ENCODE measurements at places on chromosomes 6 and 20.

DNA sequence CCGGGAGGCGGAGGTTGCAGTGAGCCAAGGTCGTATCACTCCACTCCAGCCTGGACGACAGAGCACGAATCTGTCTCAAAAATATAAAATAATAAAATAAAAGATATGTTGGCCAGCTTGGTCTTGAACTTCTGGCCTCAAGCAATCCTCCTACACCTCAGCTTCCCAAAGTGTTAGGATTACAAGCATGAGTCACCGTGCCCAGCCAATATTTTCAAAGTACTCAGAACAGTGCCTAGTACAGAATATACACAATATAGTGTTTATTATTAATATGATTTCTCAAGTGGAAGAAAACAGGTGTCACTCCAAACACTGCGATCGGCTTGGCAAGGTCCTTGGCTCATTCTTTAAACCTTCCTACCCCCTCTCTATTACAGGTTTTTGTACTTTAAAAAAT, 3.1 kb downstream of the FAM210B start:
- no peak for DNase-seq

GRCh38 chr6:44603044-44603686, 215.7 kb downstream of the CDC5L start:
- no peak for DNase-seq

DNA sequence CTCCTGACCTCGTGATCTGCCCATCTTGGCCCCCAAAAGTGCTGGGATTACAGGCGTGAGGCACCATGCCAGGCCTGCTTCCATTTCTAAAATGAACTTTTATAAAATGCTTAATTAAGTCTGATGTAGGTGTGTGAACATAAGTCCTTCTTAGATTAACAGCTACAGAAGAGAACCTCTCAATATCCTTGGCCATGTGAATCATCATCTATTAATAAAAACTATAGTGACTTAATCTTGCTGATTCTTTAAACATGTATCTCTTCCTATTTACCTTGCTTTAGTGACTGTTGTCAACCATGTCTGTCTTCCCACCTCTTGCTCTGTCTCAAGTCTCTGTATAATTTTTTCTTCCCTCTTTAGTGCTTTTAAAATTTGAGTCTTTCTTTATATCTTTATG, 127.1 kb downstream of the JARID2 start:
- no peak for DNase-seq

GRCh38 chr20:58179432-58180099, 48.9 kb downstream of the ANKRD60 start:
- DNase-seq, result peak; percentile 35

- no peak for DNase-seq
Measured at GRCh38 chr6:160462551-160463109, 114.5 kb downstream of the SLC22A3 start.

DNA sequence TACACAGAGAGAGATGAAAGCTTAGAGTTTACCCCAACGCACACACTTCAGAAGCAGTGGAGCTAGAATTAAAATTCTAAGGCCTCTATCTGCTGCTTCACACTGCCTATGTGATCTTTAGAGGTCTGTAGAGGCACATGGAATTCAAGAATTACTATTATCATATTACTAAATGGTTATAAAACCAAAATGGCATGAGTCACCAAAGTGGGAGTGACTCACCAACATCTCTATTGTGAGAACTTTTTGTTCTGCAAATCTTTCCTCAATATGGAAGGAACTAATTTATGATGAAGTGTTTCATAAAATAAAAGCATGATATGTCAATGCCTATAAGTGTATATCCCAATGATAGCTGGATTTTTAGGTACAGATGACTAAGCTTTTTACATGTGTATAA, 28.5 kb upstream of the TMEM244 start:
- DNase-seq, result no peak

GRCh38 chr6:89585154-89585553, 53.4 kb downstream of the LYRM2 start:
- DNase-seq, result no peak

DNA sequence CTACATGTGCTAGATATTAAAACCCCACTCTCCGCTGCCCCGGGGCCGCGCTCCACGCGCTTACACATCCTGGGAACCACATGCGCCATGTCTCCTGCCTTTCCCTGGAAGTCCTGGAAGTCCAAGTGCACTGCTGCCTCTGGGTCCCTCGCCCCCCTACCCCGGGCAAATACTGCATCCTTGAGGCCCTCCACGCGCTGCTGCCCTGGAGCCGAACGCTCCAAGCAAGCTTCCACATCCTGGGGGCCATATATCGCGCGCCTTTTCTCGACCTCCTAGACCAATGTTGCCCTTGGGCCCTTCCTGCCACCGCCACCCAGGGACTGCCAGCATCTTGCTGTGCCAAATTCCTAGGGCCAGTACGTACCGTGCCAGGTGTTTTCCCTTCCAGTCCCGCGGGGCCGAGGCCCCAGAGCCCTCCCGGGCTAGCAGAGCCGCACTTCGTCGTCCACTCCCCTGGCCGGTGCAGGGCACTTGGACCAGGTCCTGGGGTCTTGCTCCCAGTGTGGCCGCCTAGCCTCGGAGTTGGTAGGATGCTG, 779 bp upstream of the KCNG1 start:
- DNase-seq, result no peak

DNA sequence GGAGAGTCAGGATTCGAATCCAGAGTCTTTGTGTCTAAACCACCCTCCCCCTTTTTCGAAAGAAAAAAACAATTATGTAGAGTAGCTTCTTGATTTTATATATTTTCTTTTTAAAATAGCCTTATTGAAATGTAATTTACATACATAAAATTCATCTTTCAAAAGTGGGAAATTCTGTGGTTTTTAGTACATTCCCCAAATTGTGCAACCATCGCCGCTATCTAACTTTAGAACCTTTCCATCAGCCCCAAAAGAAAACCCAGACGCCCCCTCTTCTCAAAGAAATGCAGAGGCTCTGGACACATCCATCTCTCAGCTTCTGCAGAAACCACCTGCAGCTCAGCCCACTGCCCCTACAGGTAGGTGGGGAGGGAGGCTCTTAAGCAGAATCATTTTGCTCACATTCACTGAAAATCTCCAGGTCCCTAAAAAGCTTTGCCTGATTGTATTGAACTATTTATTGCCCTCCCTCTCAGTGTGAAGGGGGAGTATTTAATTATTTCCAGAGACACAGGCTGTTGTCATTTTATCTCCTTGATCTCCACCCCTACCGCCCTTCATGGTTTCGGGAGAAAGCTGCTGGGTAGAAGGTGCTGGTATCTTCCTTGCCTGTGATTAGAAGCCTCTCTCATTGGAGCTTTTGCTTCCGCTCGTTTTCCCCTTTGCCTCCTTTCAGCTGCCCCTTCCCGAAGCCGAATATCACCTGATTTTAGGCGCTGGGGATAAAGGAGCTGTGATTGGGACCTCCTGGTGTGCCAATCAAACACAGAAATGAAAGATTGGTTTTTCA, 68.7 kb upstream of the KCNG1 start:
- no peak for DNase-seq

- no peak for DNase-seq
Measured at GRCh38 chr6:106162921-106163320, 76.8 kb downstream of the PRDM1 start.

GRCh38 chr20:51760905-51761546, 7.2 kb downstream of the ATP9A start:
- no peak for DNase-seq

DNA sequence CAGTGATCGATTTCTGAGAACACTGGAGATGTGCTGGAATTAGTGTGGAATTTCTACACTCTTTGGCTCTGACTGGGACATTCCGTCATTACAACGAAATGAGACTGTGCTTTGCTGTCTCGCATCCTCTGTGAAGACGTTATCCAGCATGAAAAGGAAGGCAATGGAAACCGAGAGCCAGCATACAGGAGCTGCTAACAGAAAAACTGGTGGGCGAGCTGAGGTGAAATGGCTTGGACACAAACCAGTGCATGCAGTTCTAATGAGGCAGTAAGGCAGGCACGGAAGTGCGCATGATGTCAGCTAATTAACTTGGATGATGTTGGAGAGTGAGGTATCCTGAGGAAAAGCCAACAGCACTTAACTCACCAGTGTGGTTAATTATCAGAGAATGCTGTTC, 202.8 kb upstream of the AGPAT4 start:
- no peak for DNase-seq

GRCh38 chr20:41170386-41171105, 33.2 kb downstream of the PLCG1 start:
- DNase-seq, result no peak

- DNase-seq, result no peak
Measured at GRCh38 chr20:58219342-58219700, 9.1 kb downstream of the ANKRD60 start.

GRCh38 chr20:20732641-20733040, 20.2 kb upstream of the RALGAPA2 start:
- no peak for DNase-seq

DNA sequence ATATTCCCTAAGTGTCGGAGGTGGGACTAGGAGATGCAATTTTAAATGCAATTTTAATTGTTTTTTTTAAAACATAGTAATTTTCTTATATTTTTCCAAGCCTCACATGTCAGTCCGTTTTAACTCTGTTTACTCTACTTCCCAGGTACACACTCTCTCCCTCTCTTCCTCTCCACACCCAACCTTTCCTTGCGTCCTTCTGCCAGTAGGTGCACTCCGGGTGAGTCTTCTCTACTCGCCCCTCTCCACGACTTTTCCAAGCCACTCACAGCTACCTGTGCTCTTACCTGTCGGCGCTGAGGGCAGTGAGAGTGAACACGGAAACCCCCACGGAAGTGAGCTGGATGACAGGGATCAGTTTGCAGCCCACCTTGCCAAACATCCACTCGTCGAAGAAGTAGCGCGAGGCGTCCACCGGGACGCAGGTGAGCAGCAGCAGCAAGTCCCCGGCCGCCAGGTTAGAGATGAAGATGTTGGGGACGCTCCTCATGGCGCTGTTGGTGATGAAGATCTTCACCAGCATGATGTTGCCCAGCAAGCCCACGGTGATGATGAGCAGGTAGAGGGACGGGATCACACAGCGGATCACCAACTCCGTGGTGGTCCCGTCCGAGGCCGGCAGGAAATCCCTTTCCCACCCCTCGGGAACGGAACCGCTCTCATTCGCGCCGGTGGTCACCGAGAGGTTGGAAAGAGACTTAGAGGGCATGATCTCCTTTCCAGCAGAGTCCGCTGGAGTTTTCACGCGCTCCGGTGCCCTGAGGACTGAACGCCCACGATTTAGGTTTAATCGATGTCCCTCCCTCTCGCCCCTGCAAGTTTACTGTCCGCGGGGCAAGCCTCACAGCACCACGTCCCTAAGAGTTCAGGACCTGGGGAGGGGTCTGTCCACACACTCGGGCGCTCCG, 44.5 kb upstream of the GJE1 start:
- no peak for DNase-seq

GRCh38 chr6:18501663-18502013, 114.5 kb downstream of the RNF144B start:
- DNase-seq, result no peak

DNA sequence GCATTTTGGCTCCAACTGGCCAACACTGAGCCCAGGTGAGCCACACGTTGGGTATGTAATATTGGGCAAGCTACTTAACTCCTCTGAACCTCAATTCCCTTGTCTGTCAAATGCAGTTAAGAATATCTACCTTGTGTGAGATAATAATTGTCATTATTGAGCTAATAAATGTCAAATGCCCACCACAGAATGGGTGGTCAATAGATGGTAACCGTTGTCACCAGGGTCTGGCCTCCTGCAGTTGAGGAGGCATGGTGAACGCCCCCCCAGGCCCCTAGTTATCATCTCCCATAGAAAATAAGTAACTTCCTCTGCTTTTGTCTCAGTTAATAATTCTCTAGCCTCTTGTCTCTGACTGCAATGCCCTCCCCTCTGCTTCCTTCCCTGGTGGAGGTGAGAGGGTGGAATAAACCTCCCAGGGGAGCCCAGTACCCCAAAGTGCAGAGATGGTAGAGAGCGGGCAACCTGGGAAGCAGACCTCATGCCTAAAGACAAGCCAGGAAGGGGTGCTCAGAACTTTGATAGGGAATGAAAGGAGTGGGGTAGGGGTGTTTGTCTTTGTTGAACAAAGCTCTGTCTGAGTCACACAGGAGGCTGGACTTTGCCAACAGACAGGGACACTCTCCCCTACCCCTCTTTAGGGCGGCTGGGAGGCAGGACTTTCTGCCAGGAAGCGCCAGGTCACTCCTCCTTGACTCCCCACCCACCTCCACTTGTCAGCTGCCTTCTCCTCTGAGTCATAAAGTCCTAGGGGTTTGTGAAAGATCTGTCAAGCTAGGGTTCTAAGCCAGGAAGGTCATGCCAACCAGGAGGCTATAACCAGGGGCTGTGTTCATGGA, 1.3 kb upstream of the UNC5CL start:
- DNase-seq, result no peak

DNA sequence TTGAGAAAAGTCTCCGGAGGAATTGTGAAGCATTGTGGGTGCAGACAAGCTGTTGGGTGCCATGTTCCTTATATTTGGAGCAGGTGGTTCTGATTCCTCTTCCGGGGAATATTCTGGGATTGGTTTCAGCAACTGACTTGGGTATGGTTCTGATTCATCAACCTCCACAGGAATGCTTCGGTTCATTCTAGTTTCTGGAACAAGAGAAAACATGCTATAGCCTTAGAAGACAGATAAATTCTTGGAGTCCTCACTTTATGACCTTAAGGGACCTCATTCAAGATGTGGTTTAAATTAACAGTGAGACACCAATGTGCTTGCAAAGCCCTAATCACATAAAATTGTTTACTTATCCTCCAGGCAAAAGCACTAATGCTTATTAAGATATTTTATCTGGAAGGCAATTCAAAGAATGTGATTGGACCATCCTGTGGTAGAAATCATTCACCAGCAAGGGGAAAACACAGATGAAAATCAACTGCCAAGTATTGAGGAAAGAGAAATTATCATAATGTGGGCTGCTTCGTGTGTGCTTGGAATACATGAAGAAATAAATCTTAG, 13.7 kb downstream of the TRAF3IP2 start:
- DNase-seq, result no peak

DNA sequence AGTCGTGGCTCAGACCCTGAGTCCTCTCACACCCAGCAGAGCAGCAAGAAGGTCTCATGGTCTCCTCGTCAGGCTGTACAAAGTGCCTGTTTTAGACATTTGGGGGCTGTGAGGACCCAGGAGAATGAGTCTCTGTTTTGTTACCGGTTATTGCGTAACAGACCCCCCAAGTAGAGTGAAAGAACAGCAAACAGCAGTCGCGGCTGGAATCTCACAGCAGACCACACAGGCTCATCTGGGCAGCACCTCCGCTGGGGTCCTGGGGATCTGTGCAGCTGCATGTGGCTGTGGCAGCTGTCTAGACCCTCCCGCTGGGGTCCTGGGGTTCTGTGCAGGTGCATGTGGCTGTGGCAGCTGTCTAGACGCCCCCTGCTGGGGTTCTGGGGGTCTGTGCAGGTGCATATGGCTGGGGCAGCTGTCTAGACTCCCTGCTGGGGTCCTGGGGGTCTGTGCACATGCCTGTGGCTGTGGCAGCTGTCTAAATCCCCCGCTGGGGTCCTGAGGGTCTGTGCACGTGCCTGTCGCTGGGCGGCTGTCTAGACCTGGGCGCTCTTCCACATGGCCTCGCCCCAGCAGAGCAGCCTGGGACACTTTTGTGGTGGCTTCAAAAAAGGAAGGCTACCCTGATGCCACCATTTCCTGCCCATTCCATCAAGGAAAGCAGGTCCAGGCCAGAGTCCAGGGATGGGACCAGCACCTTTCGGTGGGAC, 24.7 kb downstream of the ENTPD6 start:
- no peak for DNase-seq

Data from activated naive CD8-positive, alpha-beta T cell treated with anti-CD3 and anti-CD28 coated beads, Interleukin-2, amount 50 U/mL, for 16 hours (primary cell).